ENCODE measurements at places on chromosomes 11 and 22.
A peak's percentile ranks its signal among the peaks of the same experiment; 100 is the strongest.

DNA sequence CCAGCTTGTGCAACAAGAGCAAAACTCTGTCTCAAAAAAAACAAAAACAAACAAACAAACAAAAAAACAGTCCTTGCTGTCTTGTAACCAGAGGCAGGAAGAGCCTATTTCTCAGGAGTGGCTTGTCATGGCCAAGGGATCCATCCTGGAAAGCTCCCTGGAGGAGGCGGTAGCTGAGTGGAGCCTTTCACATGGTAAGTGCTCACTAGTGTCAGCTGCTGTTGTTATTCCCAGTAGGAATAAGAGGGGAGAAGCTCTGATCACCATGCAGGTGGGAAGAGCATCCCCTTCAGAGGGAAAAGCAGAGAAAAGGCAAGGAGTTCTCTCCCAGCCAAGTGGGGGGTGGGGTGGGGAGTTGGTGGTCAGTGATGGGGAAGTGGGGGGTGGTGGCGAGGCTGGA lies 54.6 kb upstream of the WNT7B start:
- DNase-seq, result no peak

- DNase-seq, result no peak
Measured at GRCh38 chr11:120130991-120131760, 6.7 kb downstream of the TRIM29 start.

DNA sequence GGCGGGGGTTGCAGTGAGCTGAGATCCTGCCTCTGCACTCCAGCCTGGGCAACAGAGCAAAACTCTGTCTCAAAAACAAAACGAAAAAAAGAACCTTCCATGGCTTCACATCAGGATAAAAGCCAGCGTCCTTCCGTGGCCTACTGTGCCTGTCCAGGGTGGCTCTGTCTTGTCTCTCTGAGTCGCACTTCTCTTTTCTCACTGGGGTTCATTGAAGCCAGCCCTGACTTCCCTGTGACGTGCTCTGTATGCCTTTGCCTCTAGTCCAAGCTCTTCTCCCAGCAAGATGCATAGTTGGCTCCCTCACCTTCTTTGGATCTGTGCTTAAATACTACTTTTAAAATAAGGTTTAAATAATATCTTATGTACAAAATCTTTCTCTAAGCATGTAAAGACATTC lies 11.6 kb downstream of the ATXN10 start:
- no peak for DNase-seq

DNA sequence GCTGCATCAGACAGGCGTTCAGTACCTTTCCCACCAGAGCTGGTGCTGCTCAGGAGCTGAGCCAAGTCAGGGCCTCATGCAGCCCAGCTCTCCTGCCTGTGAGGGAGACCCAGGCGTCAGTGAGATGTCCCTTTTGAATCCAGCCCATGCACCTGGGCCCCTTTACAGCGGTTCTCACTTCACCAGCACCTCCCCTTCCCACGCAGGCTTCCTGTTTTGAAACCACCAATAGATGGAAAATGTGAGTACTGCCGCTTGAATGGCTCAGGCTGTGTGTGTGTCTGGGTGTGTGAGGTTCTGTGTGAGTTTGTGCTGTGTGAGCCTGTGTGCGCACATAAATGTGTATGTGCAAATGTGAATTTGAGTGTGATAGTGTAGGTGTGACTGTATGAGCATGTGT lies 88.4 kb downstream of the UBASH3B start:
- peak; percentile 64 for DNase-seq

DNA sequence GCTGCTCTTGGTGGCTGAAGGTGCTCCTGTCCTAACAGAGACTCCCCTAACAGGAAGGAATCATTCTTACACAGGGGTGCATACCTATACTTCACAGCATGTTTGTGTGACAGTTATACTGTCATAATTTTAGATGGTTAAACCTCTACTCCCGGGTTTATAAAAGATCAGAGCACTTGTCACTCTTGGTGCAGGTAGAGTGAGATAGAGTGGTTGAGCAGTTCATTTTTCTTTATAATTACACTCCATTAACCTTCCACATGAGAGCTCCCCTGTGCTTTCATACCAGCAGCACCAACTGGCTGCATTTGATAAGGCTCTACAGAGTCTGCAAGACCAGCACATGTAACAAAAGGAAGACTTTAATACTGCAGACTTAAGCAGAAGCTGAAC lies 72.9 kb downstream of the LARGE2 start:
- DNase-seq, result no peak

GRCh38 chr11:114137838-114138237 lies 78.3 kb downstream of the ZBTB16 start:
- DNase-seq, result no peak

GRCh38 chr11:131402040-131402439 lies 31.6 kb downstream of the NTM start:
- no peak for DNase-seq

- DNase-seq, result no peak
Measured at GRCh38 chr22:46452195-46453005, 85.0 kb downstream of the CELSR1 start.

DNA sequence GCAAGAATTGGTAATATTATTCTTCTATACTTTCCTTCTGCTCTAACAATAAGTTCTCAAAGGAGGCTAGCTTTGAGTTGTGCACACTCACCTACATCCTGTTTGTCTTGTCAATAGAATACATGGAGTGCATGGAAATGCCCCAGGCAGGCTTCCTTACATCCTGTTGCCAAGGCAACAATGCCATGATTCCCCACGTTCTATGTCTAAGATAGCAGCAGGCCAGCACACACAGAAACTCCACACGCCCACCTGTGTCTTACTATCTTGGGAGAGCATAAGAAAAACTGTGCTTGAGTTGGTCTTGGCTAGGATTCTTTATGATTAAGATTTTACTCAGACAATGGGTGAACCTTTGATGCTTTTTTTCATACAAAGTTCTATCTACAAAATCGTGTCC lies 379.2 kb downstream of the AASDHPPT start:
- no peak for DNase-seq

- no peak for DNase-seq
Measured at GRCh38 chr11:126533560-126533959, 178.1 kb downstream of the ST3GAL4 start.

DNA sequence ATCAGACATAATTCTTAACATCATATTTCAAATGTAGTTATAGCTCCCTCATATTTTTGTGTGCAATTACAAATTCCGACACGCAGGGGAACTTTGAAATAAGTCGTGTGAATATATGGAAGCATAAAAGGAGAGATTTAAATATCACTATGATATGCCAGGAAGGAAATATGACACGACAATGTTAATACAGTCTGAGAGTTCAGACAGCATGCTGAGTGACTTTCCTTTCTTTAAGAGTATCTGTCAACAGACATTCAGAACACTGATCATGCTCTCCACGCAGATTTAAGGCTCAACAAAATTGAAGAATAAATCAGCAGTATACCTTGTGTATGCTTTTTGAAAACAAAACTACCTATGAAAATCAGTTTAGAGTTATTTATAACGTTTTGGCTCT lies 232.6 kb upstream of the CARD18 start:
- no peak for DNase-seq

DNA sequence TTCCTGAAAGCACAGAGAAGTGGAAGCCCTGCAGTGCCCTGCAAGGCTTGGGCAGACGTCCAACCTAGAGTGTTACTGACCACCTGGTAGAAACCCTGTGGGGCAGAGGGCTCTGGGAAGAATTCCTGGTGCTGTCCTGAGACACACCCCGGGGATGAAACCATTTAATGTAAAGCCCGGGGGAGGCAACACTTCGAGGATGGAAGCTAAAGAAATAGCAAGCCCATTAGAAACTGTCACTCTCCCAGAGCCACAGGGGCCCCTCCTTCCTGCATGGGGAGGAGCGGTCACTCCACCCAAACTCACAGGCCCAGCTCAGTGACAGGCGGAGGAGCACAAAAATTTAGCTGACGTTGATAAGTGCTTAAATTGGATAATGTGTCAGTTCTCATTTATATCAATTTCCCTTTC lies 57.6 kb downstream of the NRXN2 start:
- no peak for DNase-seq

DNA sequence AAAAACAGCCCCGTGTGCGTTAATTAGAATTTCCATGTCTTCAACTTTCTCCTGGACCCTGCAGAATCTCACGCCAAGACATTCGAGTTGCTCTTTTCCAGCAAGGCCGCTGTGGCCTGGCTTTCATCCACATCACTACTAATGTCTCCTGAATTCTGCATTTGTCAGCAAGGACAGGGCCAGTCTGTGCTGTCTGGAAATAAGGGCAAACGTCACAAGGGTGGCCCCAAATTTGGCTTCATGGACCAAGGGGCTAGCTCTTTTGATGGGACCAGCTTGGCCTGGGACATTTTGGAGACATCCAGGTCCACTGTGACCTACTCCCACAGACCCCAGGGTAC lies 33.4 kb downstream of the KCNQ1OT1 start:
- DNase-seq, result no peak

- DNase-seq, result no peak
Measured at GRCh38 chr22:19990188-19990587, 26.4 kb downstream of the ARVCF start.

GRCh38 chr11:94000659-94001058 lies 20.5 kb upstream of the HEPHL1 start:
- no peak for DNase-seq

GRCh38 chr11:59573216-59573615 lies 42.4 kb downstream of the OSBP start:
- DNase-seq, result no peak

- DNase-seq, result no peak
Measured at GRCh38 chr22:48453171-48453570, 1374.5 kb downstream of the BRD1 start.

DNA sequence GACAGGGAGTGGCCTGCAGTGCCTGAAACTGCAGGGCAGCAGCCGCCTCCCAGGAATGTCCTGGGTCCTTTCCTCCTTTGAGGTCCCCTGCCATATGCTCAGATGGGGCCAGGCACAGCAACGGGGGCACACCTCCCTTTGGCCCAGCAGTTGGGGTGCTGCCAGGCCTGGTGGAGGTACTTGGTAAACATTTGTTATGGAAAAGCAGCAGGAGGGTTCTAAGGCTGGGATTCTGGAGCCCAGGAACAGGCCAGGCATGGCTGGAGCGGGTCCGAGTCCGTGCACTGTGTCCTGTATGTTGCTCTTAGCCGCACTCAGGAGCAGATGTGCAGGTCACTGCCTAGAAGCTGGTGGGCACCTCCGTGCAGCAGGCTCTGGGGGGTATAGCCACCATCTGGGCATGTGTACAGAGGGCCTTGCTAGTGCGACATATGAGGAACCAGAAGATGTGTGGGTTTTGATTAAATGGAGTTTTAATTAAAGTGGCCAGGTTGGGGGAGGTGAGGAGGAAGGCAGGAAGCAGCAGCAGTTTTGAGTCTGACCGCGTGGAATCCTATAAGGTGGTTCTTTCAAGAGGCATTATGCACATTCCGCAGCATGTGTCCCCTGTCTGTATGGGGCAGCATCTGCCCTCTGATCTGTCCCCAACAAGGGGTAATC lies 1.5 kb downstream of the ADORA2A start:
- no peak for DNase-seq

DNA sequence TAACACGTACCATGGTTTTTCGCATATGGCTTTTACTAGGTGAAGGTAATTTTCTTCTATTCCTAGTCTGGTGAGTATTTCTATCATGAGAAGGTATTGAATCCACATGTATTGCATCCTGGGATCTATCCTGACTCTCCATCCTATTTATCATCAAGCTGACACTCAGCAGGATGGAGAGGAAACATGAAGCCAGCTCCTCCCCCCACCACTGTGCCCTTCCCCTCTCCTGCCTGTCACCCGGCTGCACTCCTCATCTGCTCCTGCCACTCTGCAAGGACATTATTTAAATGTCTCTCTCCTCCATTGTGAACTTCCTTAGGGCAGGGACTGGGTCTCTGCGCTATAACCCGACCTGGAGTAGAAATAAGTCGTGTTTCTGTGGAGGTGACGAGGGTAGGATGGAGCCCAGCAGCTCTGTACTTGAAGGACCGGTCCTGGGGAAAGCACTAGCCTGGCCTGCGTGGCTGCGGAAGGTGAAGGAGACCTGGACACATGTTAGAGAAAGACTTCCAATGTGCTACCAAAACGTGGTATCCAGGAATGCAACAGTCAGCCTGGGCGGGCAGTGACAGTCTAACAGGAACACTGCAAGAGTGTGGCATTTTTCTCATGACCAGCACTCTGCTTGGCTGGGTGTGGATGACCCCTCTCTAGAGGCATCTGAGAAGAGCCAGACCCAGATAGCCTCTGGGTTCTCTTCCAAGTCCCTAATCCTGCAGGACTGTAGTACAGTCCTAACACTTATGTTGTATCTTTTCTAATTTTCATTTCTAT lies 111.2 kb downstream of the MICAL3 start:
- no peak for DNase-seq

GRCh38 chr11:132139181-132139580 lies 768.8 kb downstream of the NTM start:
- DNase-seq, result no peak

- DNase-seq, result no peak
Measured at GRCh38 chr11:73757598-73757997, 3.3 kb downstream of the RAB6A start.

GRCh38 chr22:20256551-20257211 lies 11.4 kb downstream of the RTN4R start:
- DNase-seq, result no peak

DNA sequence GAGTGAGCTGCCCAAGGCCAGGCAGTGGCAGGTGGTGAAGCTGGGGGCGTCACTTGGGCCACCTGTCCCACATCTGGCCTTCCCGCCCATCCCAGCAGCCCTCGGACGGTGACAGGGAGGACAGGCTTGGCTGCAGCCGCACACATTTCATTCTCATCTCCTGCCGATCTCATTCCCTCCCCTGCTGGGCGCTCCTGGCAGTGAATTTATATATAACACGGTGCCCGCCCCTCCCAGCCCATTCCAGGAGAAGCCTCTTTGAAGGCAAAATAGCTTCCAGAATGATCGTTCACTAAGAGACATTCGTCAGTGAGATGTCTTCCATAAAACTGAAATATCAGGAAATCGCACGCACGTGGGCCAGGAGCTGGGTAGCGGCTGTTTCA lies 861.3 kb downstream of the TBC1D22A start:
- DNase-seq, result no peak

- no peak for DNase-seq
Measured at GRCh38 chr11:121618516-121618915, 165.7 kb upstream of the SORL1-AS1 start.

- DNase-seq, result no peak
Measured at GRCh38 chr22:49394116-49394785, 433.4 kb downstream of the BRD1 start.

- DNase-seq, result no peak
Measured at GRCh38 chr11:68369756-68370155, 57.4 kb downstream of the LRP5 start.

GRCh38 chr11:94500181-94500580 lies 6.4 kb downstream of the ANKRD49 start:
- DNase-seq, result no peak

GRCh38 chr22:20840646-20841371 lies 17.8 kb downstream of the PI4KA start:
- no peak for DNase-seq

- DNase-seq, result no peak
Measured at GRCh38 chr11:126443120-126443519, 87.6 kb downstream of the ST3GAL4 start.

DNA sequence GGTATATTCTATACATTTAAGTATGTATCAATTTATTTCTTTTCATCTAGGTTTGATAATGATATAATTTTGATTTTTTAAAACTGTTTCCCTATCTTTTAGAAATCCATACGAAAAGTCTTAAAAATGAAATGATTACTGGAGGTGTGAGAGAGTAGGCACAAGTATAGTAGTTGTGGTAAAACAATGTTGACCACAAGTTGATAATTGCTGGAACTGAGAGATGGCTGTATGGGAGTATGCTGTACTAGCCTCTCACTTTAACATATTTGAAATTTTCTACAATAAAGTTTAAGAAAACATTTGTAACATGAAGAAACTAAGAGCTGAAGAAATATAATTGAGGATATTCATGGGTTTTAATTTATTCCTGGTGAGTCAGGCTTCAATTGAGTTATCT lies 30.0 kb downstream of the FSHB start:
- no peak for DNase-seq
